ENCODE measurements at places on chromosomes 16 and 17. TPM values are rescaled to one million over a fixed set of nuclear protein-coding genes. Genes with fewer than 3 reads are reported as not detected.

DNA sequence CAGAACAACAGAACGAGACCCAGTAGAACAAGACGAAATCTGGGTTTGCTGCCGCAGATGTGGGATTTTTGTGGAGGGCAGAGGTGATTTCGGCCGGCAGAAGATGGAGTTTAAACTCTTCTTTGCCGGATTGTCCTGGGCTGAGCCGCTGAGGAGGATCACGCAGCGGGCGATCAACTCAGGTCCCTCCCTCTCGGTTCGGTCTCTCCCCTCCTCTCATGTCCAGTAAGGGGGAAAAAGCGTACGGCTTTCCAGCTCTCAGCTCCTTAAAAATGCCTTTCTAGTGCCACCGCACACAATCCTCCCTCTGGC lies 2.5 kb downstream of the PHF12 start:
- DNase-seq, result no peak

- DNase-seq, result no peak
These were observed 13.5 kb downstream of the TRIM37 start for GRCh38 chr17:59093145-59093701.

- peak; percentile 61 for DNase-seq
These were observed 35.3 kb downstream of the NPLOC4 start for GRCh38 chr17:81601525-81602120.

- DNase-seq, result peak; percentile 81
These were observed at the start of gene COPRS for GRCh38 chr17:31858642-31859486. COPRS (minus strand) TSS chr17:31859244; CDS start chr17:31859199, 45 bp downstream.

GRCh38 chr16:84438971-84439696 lies 65.3 kb downstream of the MEAK7 start:
- DNase-seq, result no peak

DNA sequence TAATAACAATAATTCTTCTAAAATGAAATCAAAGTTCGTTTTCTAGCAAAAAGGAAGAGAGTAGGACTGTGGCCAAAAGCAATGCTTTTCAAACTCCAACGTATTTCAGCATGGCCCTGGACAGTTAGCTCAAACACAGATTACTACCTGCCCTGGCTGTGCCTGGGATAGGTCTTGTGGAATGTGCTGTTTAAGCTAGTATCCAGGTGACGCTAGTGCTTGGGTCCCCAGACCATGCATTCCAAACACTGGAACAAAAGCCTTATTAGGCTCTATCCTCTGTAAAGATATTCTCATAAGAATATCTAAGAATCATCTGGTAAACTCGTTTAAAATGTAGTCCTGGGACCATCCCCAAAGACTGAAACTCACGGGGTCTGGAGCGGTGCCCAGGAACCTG lies 52.6 kb upstream of the MEAK7 start:
- DNase-seq, result no peak

GRCh38 chr17:76196675-76197074 lies 43.6 kb downstream of the RNF157 start:
- no peak for DNase-seq

DNA sequence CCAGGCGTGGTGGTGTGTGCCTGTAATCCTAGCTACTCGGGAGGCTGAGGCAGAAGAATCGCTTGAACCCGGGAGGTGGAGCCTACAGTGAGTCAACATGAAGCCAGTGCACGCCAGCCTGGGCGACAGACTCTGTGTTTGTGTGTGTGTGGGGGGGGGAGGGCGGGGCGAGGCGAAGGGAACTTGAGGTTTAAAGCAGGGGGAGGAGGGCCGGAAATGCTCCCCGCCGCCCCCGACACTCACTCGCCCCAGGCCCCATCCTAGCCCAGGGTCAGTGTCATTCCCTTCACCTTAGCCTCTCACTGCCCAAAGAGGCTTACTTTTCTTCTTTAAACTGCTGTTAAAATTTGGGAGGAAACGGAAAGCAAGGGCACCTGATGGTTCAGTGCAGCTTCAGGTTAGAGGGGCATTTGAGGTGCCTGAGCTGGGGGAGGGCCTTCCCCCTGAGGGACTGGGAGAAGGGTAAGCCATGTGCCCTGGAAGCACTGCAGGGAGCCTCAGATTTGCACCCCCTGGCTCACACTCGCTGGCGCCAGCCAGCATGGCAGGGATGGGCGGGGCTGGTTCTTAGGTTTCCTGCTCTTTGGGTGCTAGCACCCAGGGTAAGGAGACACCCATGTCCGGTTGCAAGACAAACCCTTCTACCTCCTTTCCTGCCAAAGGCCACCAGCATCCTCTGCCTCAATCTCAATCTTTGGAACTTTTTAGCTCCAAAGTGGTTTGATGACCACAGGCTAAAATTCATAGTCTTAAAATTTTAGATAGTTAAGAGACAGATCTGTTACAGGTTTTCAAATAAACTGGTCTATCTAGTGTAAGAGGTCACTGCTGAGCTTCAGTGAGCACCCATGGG lies 2.2 kb upstream of the LIMD2 start:
- no peak for DNase-seq

GRCh38 chr16:57840833-57841232 lies 38.5 kb upstream of the KIFC3 start:
- DNase-seq, result no peak

DNA sequence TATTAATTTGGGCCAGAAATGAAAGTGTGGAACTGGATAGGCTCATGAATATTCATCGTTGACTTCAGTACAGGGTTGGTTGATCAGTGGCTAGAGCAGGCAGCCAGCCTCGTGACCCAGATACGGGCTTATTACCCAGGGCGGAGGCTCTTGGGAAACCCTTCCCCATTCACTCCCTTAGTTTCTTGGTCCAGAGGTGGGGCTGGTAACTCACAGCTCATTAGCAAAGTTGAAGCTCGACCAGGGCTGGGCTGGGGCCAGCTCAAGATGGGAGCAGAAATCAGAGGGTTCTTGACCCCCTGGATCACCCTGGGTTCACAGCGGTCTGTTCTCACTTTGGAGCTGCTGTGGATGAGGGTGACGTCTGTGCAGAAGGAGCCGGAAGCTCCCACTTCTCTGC lies 44.6 kb upstream of the GSE1 start:
- no peak for DNase-seq

DNA sequence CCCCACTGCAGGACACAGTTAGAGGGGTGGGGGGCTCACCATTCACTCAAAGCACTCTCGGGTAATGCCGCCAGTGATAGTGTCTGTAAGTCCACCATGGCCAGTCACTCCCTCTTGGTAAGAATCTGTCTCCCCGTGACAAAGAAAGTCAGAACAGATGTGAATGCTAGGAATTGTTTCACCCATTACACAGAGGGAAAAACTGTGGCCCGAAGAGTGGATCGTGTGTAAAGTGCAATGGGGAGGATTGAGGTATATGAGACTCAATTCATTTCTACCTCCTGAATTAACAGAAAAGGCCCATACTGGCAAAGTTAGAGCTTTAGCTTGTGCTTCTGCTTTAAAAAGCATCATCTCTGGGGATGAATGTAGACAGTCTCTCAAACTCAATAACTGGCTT lies 17.5 kb upstream of the SLC6A2 start:
- no peak for DNase-seq

DNA sequence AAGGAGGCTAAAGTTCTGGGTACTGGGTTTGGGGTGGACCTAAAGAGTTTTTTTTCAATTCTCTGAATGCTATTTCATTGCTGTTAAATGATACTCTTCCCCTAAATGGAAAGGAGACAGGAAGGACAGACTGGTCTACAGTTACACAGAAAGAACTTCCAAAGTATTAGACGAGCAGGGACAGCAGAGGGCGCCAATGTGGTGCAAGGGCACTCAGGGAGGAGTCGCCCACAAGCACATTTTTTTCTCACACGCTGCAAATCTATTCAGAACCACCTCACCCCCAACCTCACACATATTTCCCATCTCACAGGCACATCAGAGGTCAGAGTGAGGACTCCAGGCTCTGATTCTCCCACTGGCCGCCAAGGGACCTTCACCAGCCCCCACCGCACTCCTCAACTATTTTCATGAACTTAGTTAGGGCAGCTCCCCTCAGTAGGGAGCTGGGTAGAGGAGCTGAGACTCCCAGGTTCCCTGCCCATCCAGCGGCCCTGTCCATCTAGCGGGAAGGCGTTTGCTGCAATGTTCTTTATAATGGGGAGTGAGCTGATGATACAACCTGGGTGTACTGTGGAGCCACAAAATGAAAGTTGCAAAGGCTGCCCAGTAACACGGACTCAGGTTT lies 6.8 kb upstream of the CA4 start:
- peak; percentile 80 for DNase-seq

DNA sequence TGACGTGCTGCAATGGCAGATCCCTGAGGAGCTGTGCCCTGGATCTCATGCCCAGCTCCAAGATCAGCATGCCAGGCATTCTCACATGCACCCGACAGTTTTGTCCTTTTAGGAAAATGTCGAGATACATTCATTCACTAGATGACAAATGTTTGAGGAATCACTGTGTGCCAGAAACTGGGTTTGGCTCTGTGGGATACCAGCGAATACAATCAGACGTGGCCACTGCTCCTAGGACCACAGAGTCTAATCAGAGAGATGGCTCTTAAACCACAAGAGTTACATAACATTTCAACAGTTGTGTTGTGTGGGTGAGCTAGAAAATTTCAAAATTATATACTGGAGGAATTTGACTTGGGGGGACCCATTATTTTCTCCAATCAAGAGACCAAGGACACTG lies 579.7 kb downstream of the CDH13 start:
- no peak for DNase-seq

GRCh38 chr17:39701012-39701783 lies 1.3 kb downstream of the ERBB2 start:
- no peak for DNase-seq

GRCh38 chr17:48626245-48627117 lies at the start of gene HOXB9:
HOXB9 (minus strand) TSS chr17:48626358; CDS start chr17:48626269, 89 bp downstream.
- DNase-seq, result peak; percentile 81

DNA sequence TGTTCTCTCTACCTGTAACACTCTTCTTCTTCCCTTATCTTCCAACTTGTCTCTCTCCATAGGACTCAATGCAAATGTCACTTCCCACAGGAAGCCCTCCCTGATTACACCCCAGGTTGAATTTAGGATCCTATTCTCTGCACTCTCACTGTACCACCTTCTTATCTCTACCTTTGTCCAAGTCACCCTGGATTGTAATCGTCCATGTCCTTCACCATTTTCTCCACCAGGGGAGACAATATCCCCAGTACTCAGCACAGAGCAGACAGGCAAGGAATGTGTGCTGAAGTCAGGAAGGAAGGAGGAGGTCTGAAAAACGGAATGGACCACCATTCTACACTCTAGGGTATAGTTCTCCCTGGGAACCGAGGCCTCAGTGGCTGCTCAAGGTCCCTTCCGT lies 14.2 kb downstream of the C16orf82 start:
- DNase-seq, result peak; percentile 3

- no peak for DNase-seq
These were observed 5.2 kb downstream of the MINK1 start for GRCh38 chr17:4838309-4838785.

DNA sequence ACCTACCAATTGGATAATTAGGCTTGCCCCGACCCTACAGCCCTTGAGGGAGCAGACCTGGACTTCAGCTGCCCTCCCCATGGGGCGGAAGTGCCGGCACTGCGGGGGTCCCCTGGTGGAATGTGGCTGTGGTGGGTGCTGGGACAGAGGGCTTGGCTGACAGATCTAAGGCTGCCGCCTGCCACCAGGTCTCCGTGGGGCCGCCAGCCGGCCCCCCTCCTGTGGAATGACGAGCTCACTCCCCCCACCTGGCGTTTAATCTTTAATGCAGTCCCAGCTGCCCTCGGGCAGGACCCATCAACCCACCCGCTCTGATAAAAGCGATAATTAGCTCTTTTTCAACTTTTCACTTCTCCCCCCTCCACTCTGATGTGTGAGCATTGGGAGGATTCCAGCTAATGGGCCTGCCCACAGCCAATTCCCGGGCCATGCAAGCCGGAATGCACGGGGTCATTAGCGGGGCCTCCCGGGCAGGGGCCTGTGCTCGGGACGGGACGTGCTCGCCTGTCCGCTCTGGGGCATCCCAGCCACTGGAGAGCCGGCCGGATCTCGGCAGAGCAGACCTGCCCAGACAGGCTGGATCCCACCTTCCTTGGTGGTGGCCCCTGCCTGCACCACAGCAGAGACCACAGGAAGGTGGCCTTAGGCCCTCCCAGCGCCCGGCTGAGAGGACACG lies 28.3 kb upstream of the GOSR2 start:
- DNase-seq, result no peak

DNA sequence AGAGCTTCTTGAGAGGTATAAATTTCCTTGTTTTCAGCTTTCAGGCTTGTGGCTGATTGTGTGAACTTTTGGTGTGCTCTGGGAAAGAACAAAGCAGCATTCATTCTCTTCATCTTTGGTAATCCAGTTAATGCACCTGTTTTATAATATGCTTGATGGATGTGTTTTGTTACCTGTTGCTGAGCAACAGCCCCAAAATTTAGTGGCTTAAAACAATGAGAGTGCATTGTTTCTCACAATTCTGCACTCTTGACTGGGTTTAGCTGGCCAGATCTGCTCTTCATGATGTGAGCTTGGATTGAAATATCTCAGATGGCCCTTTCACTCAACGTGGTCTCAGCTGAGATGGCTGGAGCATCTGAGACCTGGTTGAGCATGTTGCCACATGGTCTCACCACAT lies 58.7 kb upstream of the NOL11 start:
- DNase-seq, result no peak

- DNase-seq, result no peak
These were observed 897 bp downstream of the TP53I13 start for GRCh38 chr17:29569245-29569950.

GRCh38 chr16:70644763-70645597 lies 1.4 kb upstream of the IL34 start:
- no peak for DNase-seq

DNA sequence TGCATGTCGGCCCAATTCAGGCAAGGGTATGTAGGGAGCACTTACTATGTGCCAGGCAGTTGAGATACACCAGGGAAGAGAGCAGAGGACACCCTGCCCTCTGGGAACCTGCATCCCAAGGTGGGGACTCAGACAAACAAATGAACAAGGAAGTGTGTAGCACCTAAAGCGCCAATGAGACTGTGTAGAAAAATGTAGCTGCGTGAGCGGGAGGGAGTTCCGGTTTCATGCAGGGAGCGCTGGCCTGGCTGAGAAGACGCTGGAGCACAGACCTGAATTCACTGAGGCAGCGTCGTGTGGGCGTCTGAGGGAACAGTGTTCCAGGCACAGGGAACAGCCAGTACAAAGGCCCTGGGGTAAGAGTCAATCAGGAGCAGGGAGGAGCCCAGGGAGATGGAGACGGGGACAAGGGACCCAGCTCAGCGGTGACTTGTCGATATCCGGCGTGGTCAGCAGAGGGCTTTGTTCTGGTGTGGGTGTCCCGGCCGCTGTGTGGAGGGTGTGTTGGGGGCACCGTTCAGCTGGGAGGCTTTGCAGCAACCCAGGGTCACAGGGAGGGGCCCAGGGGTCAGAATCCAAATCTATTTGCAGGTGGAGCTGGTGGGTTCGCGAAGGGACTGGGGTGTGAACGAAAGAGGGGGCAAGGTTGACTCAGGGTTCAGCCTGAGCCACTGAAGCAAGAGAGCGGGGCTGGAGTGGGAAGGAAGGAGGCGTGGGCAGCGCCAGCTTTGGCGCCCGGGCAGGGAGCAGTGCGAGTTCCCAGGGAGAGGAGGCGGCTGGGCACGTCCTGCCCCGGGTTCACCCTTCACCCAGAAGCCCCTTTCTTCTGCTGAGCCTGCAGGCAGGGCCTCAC lies 17.8 kb upstream of the OSGIN1 start:
- no peak for DNase-seq

MARF1 gene
- total RNA-seq, result 22.2 TPM

TBKBP1 gene
- total RNA-seq, result 2.7 TPM

TP53TG3 gene
- not detected for total RNA-seq

TMEM220 gene
- total RNA-seq, result 0.05 TPM

CA7 gene
- total RNA-seq, result not detected

SYCE1L gene
- total RNA-seq, result 0.45 TPM

IGFBP4 gene
- total RNA-seq, result 10.8 TPM

KRTAP4-3 gene
- total RNA-seq, result not detected

NPW gene
- 4.8 TPM for total RNA-seq

CACNG3 gene
- total RNA-seq, result not detected

TP53TG3E gene
- not detected for total RNA-seq

ABCA8 gene
- 27.4 TPM for total RNA-seq

KRT33A gene
- not detected for total RNA-seq

C16orf74 gene
- total RNA-seq, result 2.9 TPM

Data from NCI-H460 (cell line).